Midbrain (tissue), 1 donor: ENCODE measurements at places on chromosomes 4 and X.

- DNase-seq = no peak
Measured at GRCh38 chrX:120251471-120252011, 929 bp downstream of the ZBTB33 start.

DNA sequence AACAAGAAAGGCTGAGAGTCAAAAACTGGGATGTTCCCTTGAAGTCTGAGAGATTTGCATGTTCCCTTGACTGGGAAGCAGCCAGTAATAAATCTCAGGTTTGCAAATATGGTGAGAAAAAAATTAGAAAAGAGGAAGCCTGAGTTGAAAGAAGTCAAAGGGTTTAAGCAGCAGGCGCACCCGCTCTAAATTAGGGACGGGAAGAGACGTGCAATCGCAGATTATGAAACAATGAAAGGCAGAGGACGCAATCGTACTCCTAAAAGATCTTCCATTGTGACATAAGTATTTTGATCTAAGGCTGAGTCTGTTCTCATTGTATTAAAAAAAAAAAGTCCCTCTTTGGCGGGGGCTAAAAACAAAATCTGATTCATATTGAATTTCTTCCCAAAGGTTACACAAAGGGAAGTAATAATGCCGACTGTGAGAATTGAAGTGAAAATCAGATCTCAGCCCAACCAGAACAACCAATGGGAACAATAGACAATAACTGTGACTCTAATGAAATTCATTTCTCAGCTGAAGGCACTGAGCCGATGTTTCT is 28.2 kb downstream of the SAT1 start:
- DNase-seq = peak; percentile 16

DNA sequence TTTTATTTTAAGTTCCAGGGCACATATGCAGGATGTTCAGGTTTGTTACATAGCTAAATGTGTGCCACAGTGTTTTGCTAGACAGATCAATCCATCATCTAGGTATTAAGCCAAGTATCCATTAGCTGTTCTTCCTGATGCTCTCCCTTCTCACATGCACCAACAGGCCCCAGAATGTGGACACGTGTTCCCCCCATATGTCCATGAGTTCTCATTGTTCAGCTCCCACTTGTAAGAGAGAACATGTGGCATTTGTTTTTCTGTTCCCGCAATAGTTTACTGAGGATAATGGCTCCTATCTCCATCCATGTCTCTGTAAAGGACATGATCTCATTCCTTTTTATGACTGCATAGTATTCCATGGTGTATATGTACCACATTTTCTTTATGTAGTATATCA is 374.8 kb upstream of the FAT1 start:
- DNase-seq = no peak

DNA sequence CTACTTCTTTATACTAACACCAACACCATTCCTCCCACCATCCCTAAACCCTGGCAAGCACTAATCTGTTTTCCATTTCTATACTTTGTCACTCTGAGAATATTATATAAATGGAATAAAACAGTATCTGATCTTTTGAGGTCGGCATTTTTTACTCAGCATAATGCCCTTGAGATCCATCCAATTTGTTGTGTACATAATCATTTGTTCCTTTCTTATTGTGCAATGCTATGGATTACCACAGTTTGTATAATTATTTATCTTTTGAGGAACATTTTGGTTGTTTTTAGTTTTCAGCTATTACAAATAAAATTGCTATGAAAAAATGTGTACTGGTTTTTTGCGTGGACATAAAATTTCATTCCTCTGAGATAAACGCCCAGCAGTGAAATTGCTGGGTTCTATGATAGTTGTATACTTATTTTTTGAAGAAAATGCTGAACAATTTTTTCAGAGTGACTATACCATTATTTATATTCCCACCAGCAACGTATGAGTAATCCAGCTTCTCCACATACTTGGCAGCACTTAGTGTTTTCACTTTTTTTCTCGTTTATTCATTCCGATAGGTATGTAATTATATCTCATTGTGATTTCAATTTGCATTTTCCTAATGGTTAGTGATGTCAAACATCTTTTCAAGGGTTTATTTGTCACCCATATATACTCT is 154.3 kb upstream of the DCAF8L1 start:
- no peak for DNase-seq

DNA sequence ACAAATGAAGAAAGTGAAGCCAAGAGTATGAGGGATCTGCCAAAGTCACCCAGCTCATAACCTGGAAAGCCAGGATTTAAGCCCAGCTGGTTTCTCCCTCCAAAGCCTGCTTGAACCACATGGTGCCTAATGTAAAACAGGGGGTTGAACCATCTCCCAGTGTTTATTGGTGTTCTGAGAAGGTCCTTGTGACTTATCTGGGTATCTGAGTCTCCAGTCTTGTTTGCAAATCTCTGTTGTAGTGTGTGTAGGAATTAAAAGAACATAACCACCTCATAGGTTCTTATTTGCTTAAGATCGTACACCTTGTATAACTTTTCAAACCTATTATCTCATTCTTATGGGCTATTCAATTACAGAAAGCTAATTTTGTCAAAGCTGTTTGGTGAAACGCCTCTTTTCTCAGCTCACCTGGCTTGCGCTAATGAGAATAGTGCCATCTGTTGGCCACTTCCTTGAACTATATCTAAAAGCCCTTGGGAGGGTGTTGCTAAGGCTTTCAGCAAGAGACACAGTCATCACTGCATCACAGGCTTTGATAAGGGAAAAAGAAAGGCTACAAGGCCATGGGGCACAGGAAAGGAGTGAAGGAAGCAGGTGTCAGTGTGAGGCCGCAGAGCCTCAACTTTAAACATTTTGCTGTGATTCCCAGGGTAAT is 34.0 kb downstream of the ETDB start:
- peak; percentile 44 for DNase-seq
